Cortex of kidney (tissue), 1 donor: ENCODE measurements at places on chromosomes 2 and 18.

GRCh38 chr2:168165985-168166901 is 81.2 kb downstream of the STK39 start:
- no peak for DNase-seq

GRCh38 chr18:45951016-45951714 is 16.0 kb downstream of the EPG5 start:
- no peak for DNase-seq

- no peak for DNase-seq
Measured at GRCh38 chr2:141957321-141957720, 173.5 kb downstream of the LRP1B start.

DNA sequence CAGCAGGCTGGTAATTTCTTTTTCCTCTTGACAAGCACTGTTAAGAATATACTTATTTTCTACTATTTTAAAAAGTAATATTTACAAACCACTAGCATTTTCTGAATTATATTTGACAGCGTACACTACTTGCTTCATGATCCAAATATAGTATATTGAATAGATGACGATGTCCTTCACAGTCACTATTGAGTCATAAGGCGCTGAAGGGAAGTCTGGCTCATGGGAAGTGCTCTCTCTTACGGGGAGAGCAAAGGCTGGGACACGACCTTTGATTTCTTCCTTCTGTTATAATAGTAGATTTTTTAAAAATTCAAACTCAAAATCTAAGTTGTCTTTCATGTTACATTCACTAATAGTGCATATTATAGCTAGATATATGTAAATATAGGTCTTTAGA is 357.1 kb downstream of the SOCS6 start:
- no peak for DNase-seq

GRCh38 chr2:207238831-207239701 is 73.3 kb upstream of the KLF7 start:
- DNase-seq = no peak

DNA sequence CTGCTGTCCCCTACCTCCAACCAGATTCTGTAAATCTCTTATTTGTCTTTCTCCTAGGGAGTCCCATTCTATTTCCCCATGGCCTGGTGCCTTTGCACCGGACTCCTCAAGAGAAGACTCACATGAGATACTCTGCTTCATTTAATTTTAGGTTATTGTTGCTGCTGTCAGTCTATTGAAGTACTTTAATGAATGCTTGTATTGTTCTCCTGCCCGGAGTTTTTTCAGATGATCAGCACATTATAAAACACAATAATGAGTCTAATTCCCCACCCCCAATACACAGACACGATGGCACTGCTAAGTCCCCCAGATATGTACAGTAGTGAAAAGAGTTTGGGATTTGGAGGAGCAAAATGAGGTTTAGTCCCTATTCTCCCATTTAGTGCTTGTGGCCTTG is 58.9 kb downstream of the HAUS1 start:
- DNase-seq = no peak
